Neural progenitor cell (in vitro differentiated cells): ENCODE measurements at places on chromosomes 5 and 9.
A peak's percentile ranks its signal among the peaks of the same experiment; 100 is the strongest.

DNA sequence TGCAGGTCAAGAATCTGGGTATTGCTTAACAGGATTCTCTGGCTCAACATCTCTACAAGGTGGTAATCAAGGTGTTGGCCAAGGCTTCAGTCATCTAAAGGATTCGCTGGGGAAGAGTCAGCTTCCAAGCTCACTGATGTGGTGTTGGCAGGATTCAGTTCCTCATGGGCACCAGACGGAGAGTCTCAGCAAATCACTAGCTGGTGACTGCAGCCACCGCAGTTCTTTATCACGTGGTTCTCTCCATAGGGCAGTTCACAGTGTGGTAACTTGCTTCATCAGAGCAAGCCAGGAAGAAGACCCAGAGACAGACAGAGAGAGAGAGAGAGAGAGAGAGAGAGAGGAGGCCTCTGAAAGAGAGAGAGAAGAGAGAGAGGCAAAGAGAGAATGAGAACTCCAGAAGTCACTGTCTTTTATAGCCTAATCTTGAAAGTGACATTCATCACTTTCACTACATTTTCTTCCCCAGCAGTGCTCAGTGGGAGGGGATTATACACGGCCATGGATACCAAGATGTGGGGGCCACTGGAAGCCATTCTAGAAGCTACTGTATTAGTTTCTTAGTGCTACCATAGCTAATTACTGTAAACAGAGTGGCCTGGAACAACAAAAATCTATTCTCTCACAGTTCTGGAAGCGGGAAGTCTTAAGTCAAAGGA is 109.2 kb upstream of the SMIM23 start:
- no peak for DNase-seq

GRCh38 chr5:1644810-1645571 is 121.2 kb upstream of the LPCAT1 start:
- peak; percentile 94 for DNase-seq

GRCh38 chr9:136599811-136600660 is 54.2 kb upstream of the NOTCH1 start:
- DNase-seq: no peak

DNA sequence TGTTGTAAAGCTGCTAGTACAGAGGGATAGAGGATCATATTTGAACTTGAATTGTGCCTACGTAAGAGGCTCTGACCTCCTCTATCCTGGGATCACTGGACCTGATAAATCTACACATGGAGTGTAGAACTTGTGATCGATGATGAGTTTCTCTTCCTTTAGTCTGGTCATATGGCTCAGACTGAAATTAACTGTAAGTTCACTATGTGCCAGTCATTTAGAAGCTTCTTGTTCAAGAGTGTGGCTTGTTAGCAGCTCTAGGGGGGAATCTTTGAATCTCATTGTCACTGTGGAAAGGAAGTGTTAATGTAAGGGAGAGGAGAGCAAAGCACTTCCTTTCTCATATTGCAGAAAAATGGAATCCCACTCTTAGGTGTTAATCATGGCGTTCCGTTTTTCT is 12.1 kb downstream of the ZBTB34 start:
- DNase-seq: no peak

GRCh38 chr9:78407636-78408312 is 110.8 kb downstream of the PSAT1 start:
- DNase-seq: no peak

GRCh38 chr5:67316695-67317094 is 120.1 kb upstream of the CD180 start:
- no peak for DNase-seq

DNA sequence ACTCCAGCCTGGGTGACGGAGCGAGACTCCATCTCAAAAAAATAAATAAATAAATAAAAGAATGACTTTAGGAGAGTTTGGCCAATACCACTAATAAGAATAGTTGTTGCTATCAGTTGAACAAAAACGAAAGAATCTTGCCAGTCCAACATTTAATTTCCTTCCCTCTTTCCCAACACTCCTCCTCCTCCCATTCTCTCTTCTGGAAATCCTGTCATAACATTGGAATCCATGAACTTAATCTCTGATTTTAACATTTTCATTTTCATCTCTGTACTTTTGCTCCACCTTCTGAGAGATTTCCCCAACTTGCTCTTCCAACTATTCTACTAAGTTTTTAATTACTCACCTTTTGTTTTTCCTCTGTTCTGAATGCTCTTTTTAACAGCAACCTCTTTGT is 42.8 kb upstream of the CDK20 start:
- no peak for DNase-seq

GRCh38 chr5:82808960-82809359 is 268.2 kb downstream of the TMEM167A start:
- DNase-seq: no peak

DNA sequence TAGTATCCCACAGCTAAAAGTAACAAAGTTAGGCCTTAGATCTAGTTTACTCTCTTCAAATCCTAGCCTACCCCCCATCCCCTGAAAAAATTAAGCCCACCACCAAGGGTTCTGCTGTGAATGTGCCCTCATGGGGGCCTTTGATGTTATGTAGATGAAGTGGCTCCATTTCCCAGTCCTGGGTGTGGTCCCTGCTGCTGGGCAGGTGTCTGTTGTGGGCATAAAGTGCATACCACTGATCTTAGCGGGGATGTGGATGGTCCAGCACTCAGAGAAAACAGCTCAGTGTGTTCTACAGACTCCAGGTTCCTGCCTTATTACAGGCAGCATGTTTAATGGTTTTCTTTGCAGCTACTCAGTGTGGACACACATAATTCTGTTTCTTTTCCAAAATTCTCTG is 1.9 kb downstream of the PCBD2 start:
- no peak for DNase-seq

DNA sequence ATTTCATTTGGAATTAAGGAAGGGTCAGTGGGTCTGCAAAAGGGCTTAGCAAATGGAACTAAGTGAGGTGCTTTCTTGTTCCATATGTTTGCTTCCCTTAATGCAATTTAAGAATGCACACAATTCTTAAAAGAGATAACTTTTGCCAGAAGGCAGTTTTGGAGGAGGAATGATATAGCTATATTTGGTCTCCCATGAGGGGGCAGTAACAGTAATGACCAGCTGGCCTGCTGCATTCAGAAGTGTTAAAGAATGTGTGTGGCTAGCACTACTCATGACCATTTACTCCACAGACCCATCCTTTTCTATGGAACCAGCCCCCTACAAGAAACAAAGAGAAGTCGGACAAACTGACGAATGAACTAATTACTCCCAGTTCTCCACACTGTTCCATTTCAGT is 638.9 kb downstream of the RAB3C start:
- no peak for DNase-seq

- DNase-seq: no peak
Observed at GRCh38 chr9:859251-859650, 17.8 kb downstream of the DMRT1 start.

DNA sequence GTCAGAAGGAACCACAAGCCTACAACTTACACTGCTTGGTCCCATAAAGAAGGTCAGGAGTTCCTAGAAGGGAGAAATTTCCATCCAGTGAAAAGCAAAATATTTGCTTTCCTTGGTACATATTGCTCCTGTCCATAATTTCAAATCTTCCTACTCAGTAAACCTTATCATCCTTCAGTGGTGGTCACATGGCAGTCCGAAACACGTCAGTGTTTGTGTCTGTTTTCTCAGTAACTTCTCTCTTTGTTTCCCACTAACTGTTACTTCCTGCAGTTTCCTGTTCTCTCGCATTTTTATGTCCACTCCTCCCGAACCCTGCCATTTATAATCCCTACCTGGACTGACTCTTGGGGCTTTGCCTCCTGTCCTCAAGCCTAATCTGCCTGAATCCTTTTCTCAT is 129.1 kb downstream of the FANCC start:
- no peak for DNase-seq

DNA sequence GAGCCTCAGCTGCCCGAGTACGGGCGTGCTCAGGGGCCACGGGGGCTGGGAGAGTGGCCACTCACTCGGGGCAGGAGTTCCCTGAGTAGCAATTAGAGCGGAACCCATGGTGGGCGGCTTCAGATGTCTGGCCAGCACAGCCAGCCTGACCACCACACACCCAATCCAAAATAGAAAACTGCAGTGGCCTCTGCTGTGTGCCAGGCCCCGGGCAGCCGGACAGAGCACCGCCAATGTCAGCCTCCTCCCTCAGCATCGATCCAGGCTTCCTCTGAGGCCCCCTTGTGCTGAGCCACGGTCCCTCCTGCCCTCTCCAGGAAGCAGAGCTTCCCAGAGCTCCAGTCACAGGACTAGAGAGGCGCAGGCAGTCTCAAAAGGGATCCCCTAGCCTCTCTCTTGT is 2.7 kb downstream of the ADAMTS2 start:
- peak; percentile 55 for DNase-seq

- DNase-seq: no peak
Observed at GRCh38 chr5:92980491-92980890, 600.5 kb downstream of the NR2F1-AS1 start.

- no peak for DNase-seq
Observed at GRCh38 chr9:134562146-134562849, 79.3 kb upstream of the COL5A1 start.

DNA sequence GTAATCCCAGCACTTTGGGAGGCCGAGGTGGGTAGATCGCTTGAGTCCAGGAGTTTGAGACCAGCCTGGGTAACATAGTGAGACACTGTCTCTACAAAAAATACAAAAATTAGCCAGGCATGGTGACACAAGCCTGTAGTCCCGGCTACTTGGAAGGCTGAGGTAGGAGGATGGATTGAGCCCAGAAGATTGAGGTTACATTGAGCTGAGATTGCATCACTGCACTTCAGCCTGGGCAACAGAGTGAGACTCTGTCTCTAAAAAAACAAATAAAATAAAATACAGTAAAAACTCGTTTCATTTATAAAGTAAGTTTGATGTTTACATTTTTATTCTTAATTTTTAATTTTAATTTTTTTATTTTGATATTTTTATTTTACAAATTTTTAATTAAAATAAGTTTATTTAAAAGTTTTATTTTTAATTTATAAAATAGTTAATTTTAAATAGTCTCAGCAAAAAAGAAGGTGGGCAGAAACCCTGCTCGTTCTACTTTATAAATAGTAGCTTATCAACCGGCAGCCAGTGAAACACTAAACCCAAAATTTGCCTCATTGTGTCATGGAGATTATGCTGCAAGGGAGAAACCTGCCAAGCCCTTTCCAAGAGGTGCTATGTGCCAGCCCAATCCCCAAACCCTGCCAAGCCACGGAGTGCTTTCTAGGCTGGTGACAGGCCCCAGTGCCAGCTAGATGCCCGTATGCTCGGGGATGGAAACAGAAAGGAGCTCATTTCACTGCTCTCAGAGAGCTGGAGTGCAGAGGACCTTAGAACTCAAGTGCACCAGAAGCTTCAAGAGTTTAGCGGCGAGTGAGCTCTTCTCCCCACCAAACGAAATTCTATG is 38.9 kb downstream of the SERINC5 start:
- peak; percentile 31 for DNase-seq

- no peak for DNase-seq
Observed at GRCh38 chr5:31100781-31101310, 92.6 kb upstream of the CDH6 start.

GRCh38 chr5:109944461-109944860 is 254.7 kb downstream of the MAN2A1 start:
- DNase-seq: no peak

- DNase-seq: no peak
Observed at GRCh38 chr5:73757416-73757815, 131.4 kb downstream of the ARHGEF28 start.

- no peak for DNase-seq
Observed at GRCh38 chr5:8953911-8954438, 591.9 kb downstream of the SEMA5A start.

GRCh38 chr5:961711-962240 is 46.8 kb upstream of the NKD2 start:
- no peak for DNase-seq

DNA sequence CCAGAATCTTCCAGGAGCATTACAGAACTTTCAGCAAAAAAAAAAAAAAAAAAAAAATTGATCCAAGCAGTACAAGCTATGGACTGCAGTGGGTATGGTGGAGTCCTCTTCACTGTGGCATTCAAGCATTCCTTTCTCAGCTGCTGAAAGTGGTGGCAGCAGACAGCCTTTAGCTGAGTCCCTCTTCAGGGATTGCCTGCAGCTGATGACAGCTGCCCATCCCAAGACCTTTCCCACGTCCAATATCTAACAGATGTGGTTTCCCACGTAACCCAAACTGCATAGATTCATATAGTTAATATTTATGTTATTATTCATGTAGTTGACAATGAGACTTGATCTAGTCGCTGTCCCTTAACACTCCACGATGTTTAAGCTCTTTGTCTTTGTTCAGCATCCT is 475.9 kb downstream of the TLE1 start:
- no peak for DNase-seq

GRCh38 chr5:121171361-121171760 is 680.3 kb upstream of the FTMT start:
- DNase-seq: no peak

- DNase-seq: no peak
Observed at GRCh38 chr5:98109561-98110006, 663.9 kb upstream of the RGMB start.

GRCh38 chr5:150188146-150188842 is 1.6 kb upstream of the SLC6A7 start:
- DNase-seq: no peak

DNA sequence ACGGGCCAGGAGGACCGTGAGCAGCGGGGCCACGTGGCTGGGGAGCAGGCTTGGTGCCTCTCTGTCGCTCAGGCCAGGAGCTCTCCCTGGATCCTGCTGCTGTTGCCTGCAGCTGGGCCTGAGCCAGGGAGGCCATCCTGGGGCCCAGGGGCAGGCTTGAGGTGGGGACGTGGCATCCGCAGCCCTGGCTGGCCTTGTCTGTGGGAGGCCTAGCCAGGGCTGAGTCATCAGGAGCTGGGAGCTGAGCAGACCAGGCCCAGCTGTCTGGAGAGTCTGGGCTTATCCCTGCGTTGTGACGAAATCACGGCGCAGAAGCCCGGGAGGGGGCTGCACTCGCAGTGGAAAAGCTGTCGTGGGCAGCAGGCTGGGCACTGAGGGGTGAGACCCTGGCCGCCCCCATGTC is 138.8 kb upstream of the COL5A1 start:
- DNase-seq: no peak

GRCh38 chr5:39219437-39219836 is at the start of gene FYB1:
Gene FYB1, minus strand, starts transcription at chr5:39219563. Its CDS starts 16,603 bp downstream, at chr5:39202960.
- DNase-seq: no peak

DNA sequence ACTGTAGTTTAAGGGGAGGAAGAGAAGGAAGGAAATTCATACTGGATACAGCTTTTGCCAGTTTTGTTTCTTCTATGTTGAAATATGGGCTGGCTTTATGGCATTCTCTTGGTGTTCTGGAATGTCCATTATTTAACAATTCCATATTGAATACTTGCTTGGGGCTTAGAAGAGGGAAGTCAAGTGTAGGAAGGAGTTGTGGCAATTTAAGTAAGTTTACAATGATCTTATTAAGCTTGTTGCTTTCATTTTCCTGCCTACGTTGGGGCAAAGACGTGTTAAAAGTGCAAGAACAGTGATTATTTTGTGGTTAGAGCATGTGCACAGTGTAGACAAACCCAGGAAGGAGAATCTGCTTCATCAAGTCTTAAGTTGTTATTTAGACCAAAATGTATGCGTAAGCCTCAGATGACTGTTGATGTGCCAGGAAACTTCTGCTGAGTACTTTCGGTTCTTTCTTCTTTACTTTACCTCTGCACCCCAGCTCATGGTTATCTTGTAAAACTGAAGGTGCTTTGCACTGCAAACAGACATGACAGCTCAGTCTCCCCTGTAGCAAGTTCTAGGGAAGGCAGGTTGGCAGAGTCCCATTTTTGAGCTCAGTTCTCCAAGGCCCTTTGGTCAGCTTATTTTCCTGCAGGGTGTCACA is 75.8 kb downstream of the F2RL2 start:
- DNase-seq: no peak
